ENCODE measurements at places on chromosomes 7 and 10.

- no peak for DNase-seq
Observed at GRCh38 chr10:129741280-129741977, 222.6 kb downstream of the EBF3 start.

GRCh38 chr10:97718178-97718577, 4.6 kb downstream of the MARVELD1 start:
- no peak for DNase-seq

GRCh38 chr7:74535951-74536356, 82.2 kb downstream of the GTF2IRD1 start:
- no peak for DNase-seq

- DNase-seq, result no peak
Observed at GRCh38 chr10:73601486-73601921, 10.4 kb upstream of the USP54 start.

DNA sequence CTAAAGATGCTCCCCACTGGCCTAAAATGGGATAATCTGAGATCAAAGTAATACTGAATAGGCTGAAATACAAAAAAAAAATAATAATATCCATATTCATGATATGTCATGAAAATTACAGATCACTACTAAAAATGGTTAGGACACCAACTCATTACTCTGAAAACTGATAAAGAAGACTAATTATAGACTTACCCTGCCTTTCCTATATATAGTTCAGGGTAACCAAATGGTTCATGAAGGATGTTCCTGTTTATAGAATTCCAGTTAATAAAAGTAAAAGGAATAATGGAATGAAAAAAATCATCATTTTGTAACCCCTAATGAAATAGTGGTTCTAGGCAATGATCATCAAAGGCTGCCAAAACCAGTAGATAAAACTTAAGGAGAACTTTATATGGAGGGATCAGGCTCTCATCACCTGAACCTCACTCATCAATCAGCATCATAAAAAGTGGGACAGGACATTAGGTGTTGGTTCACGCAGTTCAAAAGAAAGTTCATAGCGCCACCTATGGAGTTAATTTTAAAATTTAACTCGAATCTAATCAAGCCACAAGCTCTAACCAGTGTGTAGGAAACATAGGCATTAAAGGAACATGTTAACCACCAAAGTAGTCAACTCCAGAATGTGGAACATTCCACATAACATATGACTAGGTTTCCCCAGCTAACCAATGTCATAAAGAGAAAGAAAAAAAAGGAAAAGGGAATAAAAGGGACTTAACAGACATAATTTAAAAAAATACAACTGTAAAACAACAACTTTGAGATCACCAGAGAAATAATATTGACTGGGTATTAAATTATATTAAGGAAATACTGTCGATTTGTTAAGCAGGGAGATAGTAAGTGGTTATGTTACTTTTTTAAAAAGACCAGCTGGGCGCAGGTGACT, 35.7 kb downstream of the P4HA1 start:
- peak; percentile 11 for DNase-seq

DNA sequence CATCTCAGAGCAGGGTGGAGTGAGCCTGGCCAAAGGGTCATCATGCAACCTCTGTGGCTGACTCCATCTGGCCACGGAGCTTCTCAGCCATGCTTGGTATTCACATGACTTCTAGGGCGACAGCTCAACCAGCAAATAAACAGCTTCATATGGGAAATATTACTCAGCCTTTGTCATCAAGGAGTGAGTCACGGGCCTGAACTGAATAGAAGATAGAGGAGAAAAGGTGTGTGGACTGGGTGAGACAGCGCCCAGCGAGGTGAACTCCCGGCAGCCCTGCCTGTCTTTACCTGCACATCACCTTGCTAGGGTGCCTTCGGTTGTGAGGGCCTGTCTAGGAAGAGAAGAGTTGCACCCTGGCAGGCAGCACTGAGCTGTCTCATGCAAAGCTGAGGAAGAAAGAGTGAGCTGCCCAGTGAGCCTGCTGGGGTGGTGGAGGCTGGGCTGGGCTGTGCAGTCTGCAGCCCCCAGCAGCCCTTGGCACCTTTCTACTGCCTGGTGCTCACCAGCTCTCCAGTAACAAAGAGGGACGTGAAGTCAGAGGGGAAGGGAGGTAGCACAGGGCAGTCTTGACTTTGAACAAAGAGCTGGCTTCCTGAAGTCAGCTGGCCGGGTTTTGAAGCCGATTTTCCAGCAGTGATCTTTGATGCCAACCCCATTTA, 114.2 kb downstream of the EGFR start:
- peak; percentile 84 for DNase-seq

DNA sequence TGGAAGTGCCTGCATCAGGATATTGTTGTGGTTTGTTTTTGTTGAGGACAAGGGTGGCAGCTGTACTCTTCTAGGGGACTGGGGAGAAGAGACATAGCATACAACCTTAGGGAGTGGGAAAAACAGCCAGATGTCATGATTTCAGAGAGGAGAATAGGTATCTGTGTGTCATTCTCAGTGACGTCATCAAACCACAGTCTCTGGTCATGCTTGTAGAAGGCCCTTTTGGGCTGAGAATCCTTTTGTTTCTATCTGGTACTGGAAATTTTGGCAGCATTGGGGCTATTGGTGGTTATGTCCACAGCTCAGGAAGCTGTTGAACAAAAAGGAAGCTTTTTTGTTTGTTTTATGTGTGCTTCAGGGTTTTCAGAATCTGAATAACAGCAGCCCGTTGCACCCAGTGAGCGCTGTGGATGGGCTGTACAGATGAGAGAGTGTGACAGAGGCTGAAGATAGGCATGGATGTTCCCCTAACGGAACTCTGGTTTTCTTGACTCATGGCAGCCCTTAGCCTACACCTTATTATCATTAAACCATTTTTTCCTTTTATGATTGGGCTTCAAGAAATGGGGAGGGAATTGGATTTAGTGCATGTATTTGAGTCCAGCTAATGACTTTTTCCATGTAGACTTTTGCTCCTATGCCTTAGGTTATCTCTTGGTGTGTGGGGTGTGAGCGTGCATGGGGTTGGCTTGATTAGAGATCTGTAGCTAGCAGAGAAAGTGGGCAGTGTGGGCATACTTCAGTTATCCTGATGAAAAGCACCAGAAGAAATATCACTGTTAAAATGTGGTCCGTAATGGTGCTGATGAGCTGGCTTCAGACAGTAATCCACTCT, 65.7 kb downstream of the SND1 start:
- DNase-seq, result no peak

- DNase-seq, result no peak
Observed at GRCh38 chr10:86489960-86490612, 31.5 kb downstream of the WAPL start.

DNA sequence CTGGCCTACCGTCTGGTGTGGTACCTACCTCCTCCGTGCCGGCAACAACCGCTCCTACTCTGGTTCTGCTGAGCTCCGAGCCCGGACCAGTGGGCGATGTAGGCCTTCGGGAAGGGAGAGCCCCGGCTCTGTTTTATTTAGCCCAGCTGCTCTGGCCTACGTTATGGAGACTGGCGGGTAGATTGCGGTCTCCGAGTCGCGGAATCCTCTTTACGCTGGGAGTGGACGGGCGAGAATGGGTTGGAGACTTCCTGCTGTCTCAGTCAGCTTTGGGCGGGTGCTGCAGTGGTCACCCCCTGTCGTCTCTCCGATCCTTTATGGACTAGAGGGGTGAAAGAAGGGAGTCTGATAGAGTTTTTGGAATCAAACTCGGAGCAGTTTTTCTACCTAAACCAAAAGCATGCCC, 406 bp downstream of the CBLL1 start:
- DNase-seq, result no peak

GRCh38 chr10:103932971-103933370, 15.0 kb upstream of the STN1 start:
- no peak for DNase-seq

- DNase-seq, result no peak
Observed at GRCh38 chr7:24980534-24981170, 674 bp upstream of the OSBPL3 start.

- DNase-seq, result no peak
Observed at GRCh38 chr10:65042496-65042895, 1521.3 kb downstream of the REEP3 start.

GRCh38 chr10:67618116-67618515, 77.9 kb downstream of the CTNNA3 start:
- DNase-seq, result no peak

DNA sequence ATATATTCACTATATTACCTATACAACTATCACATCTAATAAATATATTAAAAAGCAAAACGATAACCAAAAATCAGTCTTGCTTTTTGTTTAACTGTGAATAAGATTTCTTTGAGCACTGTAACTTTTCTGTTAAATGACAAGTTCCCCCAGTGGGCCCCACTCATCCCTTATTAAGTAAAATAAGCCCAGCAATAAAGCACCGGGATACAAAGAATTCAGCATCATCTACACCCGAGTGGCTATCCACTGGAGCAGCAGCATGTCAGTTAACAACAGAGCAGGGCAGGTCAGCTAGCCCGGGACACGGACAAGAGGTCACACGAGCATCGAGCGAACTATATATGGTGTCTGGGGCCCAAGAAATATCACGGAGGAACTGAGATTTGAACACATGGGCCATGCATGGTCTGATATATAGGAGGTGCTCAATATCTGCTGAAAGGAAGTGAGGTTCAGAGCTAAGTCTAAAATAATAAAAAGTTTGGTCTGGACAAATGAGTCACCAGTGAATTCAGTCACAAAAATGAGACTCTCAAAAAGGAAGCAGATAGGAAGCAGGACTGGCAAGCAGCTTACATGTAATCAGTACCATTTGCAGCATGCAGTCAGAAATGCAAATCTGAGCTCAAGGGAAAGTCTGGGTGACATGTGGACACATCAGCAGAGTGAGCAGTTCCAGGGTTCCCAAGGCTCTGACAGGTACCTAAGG, 4.1 kb downstream of the ERCC6 start:
- DNase-seq, result peak; percentile 52

- DNase-seq, result no peak
Observed at GRCh38 chr7:155454183-155455112, 3.5 kb upstream of the EN2 start.

GRCh38 chr7:98221611-98222532, 10.6 kb downstream of the BHLHA15 start:
- no peak for DNase-seq

DNA sequence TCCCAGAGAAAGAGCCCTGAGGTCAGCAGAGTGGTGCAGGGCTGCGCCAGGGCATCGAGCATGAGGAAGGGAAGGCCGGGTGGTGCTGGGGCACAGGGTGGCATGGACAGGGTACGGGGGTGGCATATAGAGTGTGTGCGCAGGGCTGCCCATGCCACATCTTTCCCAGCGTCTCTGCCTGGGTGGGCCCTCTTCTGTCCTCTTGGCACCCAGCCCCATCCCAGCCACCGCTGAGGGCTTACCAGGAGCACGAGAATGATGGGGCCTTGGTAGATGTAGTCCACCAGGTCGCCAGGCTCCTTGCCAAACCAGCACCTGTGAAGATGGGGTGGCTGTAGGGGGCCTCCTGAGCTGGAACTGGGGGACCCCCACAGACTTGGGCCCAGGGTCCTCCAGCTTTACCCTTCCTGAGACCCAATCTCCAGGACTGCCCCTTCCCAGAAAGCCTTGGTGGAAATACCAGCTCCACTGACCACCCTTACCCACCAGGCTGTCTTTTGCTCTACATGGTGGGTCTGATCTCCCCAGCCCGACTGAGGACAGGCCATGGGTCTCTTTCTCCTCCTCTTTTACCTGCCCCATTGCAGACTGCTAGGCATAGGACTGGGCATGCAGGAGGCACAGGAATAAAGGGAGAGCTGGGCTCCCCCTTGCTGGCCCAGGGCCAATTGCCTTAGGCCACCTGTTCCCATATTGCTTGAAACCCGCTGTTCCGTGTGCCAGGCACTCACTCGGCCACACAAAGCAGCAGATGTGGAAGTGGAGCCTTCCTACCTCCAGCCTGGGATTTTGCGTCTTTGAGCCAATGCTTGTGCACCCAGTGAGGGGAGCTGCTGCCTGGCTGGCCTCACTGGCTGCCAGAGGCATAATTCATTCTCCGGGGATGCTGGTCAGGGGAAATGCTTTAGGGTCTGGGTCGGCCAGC, 21.7 kb downstream of the CRHR2 start:
- DNase-seq, result no peak

DNA sequence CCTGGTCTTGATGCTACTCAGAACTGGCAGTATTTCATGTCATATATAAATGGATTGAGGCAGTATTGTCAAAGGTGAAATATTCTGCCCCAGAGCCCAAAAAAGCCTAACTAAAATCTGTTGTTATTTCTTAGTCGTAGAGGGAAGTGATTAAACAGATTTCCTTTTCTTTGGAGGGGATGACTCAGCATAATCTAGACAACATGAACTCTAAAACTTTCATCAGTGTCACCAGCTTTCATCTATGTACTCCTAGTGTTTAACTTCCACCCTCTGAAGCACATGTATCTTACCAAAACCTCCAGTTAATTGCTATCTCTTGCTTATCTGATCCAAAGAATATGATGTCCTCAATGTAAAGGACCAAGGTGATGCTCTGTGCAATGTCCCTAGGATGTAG, 97.1 kb upstream of the ARID5B start:
- peak; percentile 22 for DNase-seq

- DNase-seq, result no peak
Observed at GRCh38 chr10:47330366-47330765, 8.1 kb downstream of the GDF2 start.

DNA sequence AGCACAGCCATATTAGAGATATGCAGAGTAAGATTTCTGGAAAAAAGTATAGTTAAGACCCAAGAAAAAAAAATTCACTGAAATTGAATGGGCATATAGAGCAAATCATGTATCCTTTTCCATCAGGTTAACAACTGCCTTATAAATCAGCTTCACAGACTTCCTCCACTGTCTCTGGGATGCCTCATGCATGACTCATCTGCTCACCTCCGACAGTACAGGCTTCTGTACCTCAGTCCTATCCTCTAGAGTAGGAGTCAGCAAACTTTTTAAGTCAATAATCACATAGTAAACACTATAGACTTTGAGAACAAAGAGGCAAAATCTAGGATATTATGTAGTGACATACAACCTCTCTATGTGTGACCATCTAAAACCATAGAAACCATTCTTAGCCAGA, 211.6 kb upstream of the SP8 start:
- no peak for DNase-seq

All from AG08396 (cell line).